ENCODE measurements at places on chromosomes 4 and X.

DNA sequence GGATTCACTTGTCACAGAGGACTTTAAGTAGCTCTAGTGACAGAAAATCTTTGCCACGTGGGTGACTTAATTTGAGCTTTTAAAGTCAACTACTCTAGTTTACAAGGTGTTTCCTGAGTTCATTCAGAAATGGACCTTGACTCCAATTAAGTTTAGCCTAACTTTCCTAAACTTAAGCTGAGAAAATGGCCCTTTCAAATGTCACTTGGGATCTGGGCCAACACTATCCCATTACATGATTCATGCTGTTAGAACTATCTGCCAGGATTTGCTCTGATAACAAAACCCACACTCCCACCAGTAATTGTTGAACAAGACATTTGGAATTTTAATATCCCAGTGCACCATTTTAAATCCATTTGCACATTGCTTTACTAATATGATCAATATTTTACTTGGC lies 40.8 kb downstream of the C4orf46 start:
- no peak for DNase-seq

GRCh38 chr4:171025776-171026175 lies 787.4 kb upstream of the GALNTL6 start:
- no peak for DNase-seq

DNA sequence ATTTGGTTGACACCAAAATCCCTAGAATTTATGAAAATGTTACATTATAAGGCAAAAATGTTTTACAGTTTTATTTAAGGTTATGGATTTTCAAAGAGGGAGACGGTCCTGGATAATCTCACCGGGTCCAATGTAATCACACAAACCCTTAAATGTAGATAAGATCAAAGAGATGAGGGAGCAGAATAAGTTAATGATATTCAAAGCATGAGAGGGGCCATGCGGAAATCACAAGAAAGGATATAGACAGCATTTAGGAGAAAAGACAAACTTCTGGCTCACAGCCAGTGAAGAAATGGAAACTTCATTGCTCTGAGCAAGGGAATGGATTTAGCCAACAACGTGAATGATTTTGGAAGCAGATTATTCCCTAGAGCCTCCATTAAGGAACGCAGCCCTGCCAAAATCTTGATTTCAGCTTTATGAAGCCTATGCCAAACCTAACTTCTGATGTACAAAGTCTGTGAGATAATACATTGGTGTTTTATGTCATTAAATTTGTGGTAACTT lies 684.4 kb upstream of the GNPDA2 start:
- no peak for DNase-seq

GRCh38 chr4:48698029-48698971 lies 81.8 kb downstream of the FRYL start:
- DNase-seq, result no peak

DNA sequence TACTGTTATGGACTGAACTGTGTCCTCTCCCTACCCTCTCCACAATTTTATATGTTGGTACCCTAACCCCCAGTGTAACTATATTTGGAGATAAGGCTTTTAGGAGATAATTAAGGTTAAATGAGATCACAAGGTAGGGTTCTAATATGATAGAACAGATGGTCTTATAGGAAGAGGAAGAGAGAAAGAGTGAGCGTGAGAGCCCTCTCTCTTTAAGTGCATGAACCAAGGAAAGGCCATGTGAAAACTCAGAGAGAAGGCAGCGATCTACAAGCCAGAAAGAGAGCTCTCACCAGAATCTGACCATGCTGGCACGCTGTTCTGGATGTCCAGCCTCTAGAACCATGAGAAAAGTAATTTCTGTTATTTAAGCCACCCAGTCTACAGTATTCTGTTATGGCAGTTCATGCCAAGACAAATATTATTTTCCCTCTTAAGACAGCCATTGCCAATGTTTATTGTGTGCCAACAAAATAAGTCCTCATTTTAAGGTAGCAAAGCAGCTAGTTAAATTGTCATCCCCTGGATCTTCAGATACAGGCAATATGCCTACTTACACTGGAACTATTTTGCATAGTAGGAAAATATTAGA lies 336.2 kb downstream of the MID1IP1 start:
- DNase-seq, result no peak

DNA sequence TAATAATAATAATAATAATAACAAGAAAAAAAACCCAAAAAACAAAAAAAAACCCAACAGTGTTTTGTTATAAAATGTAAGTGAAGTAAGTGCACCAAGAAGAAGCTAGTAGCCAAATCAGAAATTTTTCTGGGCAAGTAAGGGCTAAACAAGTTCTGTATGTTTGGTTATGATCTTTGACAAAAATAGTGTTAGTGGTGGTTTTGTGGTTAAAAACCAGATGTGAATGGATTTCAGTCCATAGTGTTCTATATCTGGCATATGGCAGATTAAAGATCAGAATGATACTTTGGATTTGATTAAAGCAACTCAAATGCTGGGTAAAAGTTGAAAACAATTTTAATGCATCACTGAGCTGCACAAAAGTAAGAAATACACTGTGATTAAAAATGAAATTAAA lies 116.5 kb upstream of the NDST4 start:
- no peak for DNase-seq

GRCh38 chrX:64842492-64842891 lies 133.8 kb downstream of the ZC4H2 start:
- no peak for DNase-seq

GRCh38 chr4:140662082-140662869 lies 93.5 kb upstream of the UCP1 start:
- DNase-seq, result no peak

GRCh38 chr4:70997036-70997435 lies 3.6 kb downstream of the DCK start:
- no peak for DNase-seq

DNA sequence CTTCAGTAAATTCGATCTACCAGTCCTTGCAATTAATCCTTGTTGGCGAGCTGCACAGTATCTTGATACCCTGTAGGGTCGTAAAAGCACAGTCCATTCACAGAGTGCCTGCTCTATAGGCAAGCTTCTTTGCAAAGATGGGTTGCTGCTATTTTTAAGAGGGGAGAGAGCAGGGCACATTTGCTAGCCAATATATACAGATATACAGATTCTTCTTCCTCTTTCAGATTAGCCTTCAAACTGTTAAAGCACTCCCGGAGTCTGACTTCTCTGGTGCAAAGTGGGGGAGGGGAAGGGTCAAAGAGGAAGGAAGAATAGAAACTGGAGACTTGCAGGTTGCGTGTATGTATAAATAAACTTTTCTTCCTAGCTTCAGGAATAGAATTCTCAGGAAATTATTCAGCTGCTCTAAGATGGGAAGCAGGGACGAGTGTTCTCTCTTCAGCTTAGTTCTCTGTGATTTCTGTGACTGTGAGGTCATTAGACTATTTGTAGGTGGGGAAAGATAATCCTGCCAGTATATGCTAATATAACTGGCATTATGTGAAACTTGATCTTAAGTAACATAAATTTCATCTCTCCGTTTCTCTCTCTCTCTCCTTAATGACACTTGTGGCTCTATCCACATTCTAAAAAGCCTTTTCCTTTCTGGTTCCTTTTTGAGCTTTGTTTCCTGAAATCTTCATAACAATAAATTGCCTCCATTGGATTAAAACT lies at the start of gene CYSLTR1:
Gene CYSLTR1, minus strand, starts transcription at position 242 of the 717 bp plus-strand sequence. CDS start 53,865 bp downstream, outside the sequence.
- no peak for DNase-seq

DNA sequence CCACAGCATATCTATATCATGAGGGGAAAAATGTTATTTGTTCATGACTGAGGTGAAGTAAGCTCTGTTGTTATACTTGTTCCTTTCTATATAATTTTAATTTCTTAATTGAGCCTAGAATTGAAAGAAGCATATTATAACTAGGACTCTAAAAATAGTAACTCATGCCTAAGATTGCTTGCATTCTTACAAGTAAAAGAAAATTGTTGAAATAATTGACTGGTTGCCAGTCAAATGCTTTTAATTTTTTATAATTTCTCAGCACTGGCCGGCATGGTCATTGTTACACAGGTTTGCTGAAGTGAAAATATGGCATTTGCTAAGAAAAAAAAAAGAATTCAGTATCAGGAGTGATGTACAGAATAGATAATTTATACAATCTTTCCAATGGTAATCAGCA lies 104.8 kb downstream of the GASK1B start:
- DNase-seq, result no peak

DNA sequence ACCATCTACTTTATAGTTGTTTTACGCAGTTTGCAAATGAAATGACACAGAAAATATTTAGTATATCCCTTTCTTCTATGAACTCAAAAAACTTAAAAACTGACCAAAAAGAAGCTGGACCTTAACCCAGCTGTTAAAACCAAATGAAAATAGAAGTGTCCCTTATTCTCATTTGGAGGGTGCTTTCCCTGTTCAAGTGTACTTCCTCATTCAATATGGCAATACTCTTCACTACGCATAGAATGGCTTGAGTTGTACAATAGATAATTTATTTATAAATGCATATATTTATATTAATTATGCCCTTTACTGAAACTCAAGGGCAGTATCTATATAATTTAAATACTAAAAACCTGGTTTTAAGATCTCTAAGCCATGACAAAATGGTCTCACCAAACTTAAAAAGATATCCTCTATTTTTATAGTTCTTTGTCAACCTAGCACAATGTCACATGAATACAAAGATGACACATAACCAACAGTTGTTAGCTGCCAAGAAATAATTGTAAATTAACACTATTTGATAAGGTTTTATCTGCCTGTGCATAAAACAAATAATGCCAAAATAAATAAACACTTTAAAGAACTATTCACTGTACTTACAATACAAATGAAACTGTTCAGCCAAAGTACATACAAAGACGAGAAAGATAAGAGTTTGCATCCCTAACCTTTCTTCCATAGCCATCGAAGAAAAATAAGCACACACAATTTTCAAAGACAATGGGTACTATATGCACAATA lies 25.2 kb downstream of the YTHDC1 start:
- DNase-seq, result no peak

GRCh38 chr4:91226867-91227266 lies 1076.9 kb upstream of the GRID2 start:
- no peak for DNase-seq

DNA sequence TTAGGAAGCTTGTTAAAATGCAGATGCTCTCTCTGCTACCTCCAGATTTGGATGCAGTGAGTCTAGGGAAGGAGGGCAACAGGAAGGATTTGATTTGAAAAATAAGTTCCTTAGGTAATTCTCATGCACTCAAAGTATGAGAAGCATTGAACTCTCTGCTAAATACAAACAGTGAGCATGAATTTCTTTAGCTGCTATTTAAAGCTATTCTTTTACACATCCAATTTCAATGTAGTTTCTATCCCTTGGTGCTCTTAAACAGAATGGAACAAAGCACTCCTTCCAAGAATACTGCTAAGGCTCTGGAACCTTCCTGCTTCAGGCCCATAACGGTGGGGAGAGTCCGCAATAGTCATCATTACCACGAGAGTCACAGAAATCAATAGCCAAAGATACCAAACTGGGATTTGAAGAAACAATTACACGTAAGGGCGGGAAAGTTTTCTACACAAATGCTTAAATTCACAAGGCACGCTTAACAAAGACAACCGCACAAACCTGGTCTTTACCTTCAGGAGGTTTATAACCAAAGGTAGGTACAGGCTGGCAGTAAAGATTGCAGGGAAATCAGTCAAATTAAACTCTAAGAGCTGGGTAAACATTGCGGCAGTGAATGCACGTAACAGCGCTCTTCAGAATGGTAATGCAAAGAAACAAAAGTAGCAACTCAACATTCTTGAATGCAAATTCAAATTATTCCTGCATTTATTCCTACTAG lies 123.2 kb upstream of the NAP1L5 start:
- no peak for DNase-seq

DNA sequence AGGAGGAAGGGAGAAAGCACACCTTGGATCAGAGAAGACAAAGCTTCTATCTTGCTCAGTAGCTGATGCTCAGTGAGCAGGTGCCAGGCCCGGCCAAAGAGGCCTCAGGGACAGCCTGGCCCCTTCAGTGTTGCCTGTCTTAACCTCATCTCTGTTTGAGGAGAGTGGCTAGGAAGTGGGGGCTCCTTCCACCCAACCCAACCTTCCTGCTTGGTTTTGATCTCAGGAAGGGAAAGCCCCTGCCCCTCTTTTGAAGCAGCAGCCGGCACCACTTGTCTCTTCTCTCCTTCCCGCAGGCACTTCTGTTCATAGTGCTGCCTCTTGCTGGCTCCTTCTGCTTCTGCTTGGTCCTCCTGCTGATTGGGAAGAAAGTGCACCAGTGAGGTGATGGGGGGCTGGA lies 2.4 kb upstream of the AFF2 start:
- DNase-seq, result no peak

- no peak for DNase-seq
These were observed 1993.8 kb downstream of the ARAP2 start for GRCh38 chr4:34250562-34250961.

DNA sequence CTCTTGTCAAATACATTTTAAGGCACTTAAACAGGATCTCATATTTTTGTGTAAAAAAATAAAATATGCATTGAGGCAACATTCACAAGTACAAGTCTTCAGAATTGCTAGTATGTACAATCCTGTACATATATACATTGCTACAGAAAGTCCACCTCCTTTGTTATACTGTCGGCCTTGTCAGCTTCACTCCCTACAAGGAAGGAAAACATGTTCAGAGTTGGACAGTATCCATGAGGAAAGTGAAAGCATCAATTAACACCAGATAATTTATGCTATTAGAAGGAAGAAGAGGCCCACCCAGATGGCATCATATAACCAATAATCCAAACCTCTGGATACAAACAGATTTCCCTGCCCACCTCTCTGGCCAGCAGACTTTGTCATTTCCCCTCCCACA lies 42.0 kb downstream of the REELD1 start:
- DNase-seq, result no peak

DNA sequence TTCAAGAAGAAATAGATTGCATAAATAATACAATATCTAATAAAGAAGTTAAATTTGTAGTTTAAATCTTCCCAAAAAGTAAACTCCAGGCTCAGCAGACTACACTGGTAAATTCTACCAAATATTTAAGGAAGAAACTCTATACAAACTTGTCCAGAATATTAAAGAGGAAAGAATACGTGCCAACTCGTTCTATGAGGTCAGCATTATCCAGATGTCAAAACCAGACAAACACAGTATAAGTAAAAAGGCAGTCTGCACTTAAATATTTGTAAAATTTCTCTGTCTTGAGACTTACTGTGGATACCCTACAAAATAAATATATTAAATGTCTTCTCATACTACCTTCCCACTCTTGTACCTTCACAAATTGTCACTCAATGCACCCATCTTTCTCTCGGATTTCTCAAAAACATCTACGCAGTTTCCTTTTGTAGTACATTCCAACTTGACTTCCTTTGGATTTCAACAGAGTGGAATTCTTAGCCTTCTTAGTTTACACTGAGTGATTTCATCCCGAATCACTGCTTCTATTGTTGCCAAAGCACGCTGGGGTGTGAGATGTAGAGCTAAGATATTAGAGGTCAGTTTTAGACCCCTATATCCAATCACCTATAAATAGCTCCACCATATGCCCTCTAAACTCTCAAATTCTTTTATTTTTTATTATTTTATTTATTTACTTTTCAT lies 71.6 kb upstream of the MAB21L2 start:
- no peak for DNase-seq
